Gastrocnemius medialis (tissue), 4 donors: ENCODE measurements at places on chromosomes 4 and X. TPM values are rescaled to one million over a fixed set of nuclear protein-coding genes. Genes with fewer than 3 reads are reported as not detected.

GATA1 gene
- total RNA-seq, result not detected

RS1 gene
- not detected for total RNA-seq

GRK4 gene
- 5.8 TPM for total RNA-seq

ZNF711 gene
- total RNA-seq, result 0.27 TPM

FRMPD4 gene
- total RNA-seq, result not detected

BTK gene
- total RNA-seq, result 1.5 TPM

SHROOM2 gene
- total RNA-seq, result 0.36 TPM

TMEM156 gene
- total RNA-seq, result not detected

LDOC1 gene
- total RNA-seq, result not detected

F9 gene
- total RNA-seq, result 0.46 TPM

CLGN gene
- 0.29 TPM for total RNA-seq

CT45A2 gene
- not detected for total RNA-seq

RHOH gene
- total RNA-seq, result not detected

GLRA3 gene
- total RNA-seq, result not detected

NOX1 gene
- not detected for total RNA-seq

FOXR2 gene
- not detected for total RNA-seq

COL25A1 gene
- total RNA-seq, result 0.27 TPM

DRP2 gene
- total RNA-seq, result 0.10 TPM

DNA sequence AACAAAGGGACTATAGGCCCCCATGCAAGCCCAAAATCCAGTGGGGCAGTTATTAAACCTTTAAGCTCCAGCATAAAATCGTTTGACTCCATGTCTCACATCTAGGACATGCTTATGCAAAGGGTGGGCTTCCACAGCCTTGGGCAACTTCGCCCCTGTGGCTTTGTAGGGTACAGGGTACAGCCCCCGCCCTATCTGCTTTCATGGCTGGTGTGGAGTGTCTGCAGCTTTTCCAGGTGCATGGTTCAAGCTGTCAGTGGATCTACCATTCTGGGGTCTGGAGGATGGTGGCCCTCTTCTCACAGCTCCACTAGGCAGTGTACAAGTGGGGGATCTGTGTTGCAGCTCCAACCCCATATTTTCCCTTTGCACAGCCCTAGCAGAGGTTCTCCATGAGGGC, 559.8 kb upstream of the TECRL start:
- no peak overlapping the region for H3K4me3 ChIP-seq
- H3K36me3 ChIP-seq, result no peaks in the 10 kb centered on the region
- no peak for DNase-seq
- no peaks in the 10 kb centered on the region for H3K4me1 ChIP-seq
- H3K27me3 ChIP-seq, result no peaks in the 10 kb centered on the region
- no peak overlapping the region for H3K27ac ChIP-seq

GRCh38 chrX:2401201-2401589, 99.6 kb downstream of the DHRSX start:
- peak overlapping the region; percentile 28 for H3K4me3 ChIP-seq
- no peaks in the 10 kb centered on the region for H3K27me3 ChIP-seq
- peaks cover 10% of the 10 kb centered on the region for H3K4me1 ChIP-seq
- peak; percentile 79 for DNase-seq
- H3K36me3 ChIP-seq, result no peaks in the 10 kb centered on the region
- peak overlapping the region; percentile 88 for H3K27ac ChIP-seq

DNA sequence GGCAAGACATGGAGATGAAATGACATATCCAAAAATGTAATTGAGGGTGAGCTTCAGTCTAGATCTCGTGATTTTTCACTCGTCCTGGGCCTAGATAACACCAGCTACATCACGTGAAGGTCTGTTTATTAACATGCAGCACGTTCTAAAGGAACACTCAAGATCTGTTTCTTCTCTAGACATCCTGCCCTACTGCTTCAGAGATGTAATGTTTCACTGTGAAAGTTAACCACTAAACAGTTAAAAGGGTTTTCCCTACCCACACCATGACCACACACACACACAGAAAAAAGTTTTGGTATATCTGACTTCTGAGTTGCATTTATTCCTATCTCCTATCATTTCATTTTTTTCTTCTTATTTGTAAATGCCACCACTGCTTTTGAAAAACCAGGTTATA, 52.3 kb upstream of the SMIM31 start:
- H3K27me3 ChIP-seq, result no peaks in the 10 kb centered on the region
- no peak overlapping the region for H3K27ac ChIP-seq
- no peaks in the 10 kb centered on the region for H3K36me3 ChIP-seq
- DNase-seq, result no peak
- H3K4me3 ChIP-seq, result no peak overlapping the region

DNA sequence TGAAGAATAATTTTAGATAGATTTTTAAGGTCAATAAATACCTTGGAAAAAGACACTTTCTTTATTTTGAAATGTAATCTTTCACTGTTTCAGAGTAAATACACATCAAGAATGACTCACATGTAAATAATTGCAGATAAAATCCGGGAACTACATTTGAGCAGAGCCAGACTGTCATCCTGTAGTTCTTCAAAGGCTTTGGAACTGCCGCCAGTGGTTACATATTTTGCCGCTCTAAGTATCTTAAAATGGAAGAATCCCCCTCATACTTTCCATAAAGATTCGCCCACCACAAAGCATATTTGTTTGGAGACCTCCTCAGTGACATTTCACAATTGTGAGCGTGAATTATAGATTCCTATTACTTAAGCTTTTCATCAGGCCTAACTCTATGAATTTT, 607.8 kb upstream of the ZFP42 start:
- no peaks in the 10 kb centered on the region for H3K36me3 ChIP-seq
- H3K27ac ChIP-seq, result no peak overlapping the region
- H3K4me1 ChIP-seq, result no peaks in the 10 kb centered on the region
- H3K4me3 ChIP-seq, result no peak overlapping the region
- H3K27me3 ChIP-seq, result no peaks in the 10 kb centered on the region

- no peaks in the 10 kb centered on the region for H3K4me1 ChIP-seq
- H3K27ac ChIP-seq, result no peak overlapping the region
- peak; percentile 17 for DNase-seq
Observed at GRCh38 chr4:147518846-147519767, 38.2 kb downstream of the EDNRA start.

GRCh38 chrX:42732506-42732905, 45.5 kb downstream of the PPP1R2C start:
- no peaks in the 10 kb centered on the region for H3K36me3 ChIP-seq
- H3K4me3 ChIP-seq, result no peak overlapping the region
- no peak overlapping the region for H3K27ac ChIP-seq
- no peaks in the 10 kb centered on the region for H3K27me3 ChIP-seq
- H3K4me1 ChIP-seq, result no peaks in the 10 kb centered on the region

DNA sequence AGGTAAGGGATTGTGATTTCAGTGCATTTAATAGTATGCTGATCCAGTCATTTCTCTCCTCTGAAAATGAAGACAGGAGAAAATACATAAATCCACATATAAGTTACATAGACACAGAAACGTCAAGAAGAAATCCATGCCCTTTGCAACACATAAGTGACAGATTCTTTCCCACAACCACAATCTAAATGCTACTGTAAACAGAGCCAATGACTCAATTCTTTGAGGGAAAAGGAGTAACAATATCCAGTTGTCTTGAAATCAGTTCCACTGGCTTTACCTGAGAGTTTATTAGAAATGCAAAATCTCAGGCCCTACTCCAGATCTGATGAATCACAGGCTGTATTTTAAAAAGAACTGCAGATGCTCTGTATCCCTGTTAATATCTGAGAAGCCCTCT, 66.4 kb downstream of the ARAP2 start:
- H3K36me3 ChIP-seq, result no peaks in the 10 kb centered on the region
- H3K27ac ChIP-seq, result no peak overlapping the region
- no peaks in the 10 kb centered on the region for H3K27me3 ChIP-seq
- DNase-seq, result no peak
- H3K4me3 ChIP-seq, result no peak overlapping the region

DNA sequence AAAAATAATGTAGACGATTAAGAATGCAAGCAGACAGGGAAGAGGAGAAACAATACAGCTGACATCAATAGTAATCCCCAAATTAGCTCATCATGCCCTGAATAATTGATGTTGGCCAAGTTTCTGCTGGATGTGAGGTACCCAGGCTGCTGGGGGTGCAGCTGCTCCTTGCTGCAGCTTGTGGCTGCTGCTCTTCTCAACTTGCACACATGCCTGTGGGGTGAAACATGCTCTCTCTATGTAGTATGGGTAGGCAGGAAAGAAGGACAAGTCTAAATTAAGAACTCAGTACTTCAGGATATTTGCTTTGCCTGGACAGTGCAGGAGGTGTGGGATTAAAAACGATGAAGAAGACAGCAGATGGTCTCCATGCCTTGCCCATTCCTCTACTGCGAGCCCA, 16.7 kb downstream of the EDA2R start:
- H3K36me3 ChIP-seq, result no peaks in the 10 kb centered on the region
- no peaks in the 10 kb centered on the region for H3K27me3 ChIP-seq
- no peak for DNase-seq
- no peaks in the 10 kb centered on the region for H3K4me1 ChIP-seq
- no peak overlapping the region for H3K27ac ChIP-seq

- H3K36me3 ChIP-seq, result no peaks in the 10 kb centered on the region
- no peaks in the 10 kb centered on the region for H3K4me1 ChIP-seq
Observed at GRCh38 chrX:46636223-46636622, 62.7 kb downstream of the CHST7 start.

GRCh38 chr4:107243141-107243781, 207.1 kb upstream of the DKK2 start:
- H3K4me3 ChIP-seq, result no peak overlapping the region
- H3K4me1 ChIP-seq, result peaks cover 6% of the 10 kb centered on the region
- DNase-seq, result no peak
- no peaks in the 10 kb centered on the region for H3K36me3 ChIP-seq
- H3K27me3 ChIP-seq, result no peaks in the 10 kb centered on the region

GRCh38 chr4:105520819-105521790, 31.3 kb upstream of the ARHGEF38 start:
- no peak for DNase-seq
- H3K27ac ChIP-seq, result no peak overlapping the region
- H3K4me3 ChIP-seq, result no peak overlapping the region
- H3K36me3 ChIP-seq, result no peaks in the 10 kb centered on the region

- peaks cover 6% of the 10 kb centered on the region for H3K27me3 ChIP-seq
- no peaks in the 10 kb centered on the region for H3K36me3 ChIP-seq
- no peaks in the 10 kb centered on the region for H3K4me1 ChIP-seq
- no peak for DNase-seq
Observed at GRCh38 chr4:1610791-1611500, 73.2 kb downstream of the FAM53A start.

DNA sequence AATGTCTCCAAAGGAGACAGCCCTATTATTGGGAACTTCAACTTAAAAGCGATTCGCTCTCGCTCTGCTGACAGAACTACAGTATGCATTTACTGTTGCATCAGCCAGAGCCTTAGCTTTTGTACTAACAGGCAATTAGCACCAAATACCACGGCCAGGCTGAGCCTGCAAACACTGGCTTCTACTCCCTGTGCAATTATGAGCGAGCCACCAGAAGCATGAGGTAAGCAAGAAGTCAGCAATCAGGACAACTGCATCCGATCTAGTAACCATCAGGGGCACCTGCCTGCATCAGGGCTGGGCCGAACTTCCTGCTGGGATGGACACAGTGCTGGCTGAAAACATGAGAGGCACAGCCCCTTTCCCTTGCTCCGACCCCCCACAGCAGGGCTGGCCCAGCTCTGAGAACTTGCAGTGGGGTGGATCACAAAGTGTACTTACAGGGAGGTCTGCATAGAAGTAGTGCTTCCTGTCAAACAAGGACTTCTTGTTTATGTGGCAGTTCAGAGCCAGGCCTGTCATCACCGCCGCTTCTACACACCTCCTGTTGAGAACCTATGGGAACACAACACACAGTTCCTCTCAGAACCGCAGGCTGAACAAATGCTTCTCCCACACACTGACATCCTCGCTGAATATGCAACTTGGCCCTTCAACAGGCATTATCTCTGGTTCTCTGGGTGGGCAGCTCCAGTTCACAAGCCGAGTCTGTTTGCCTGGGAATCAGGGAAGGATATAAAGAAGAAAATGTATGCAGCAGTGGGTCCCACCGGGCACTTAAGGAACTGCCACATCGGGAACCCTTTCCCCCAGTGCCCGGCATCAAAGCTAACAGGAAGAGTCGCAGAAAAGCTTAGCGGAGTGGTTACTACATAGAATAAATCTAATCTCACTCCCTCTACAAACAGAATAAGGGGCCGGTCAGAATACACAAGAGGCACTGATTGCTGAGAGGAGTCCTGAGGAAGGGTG, 41.5 kb downstream of the GATB start:
- no peak overlapping the region for H3K4me3 ChIP-seq
- no peaks in the 10 kb centered on the region for H3K27me3 ChIP-seq
- H3K27ac ChIP-seq, result no peak overlapping the region
- no peaks in the 10 kb centered on the region for H3K4me1 ChIP-seq
- DNase-seq, result no peak

DNA sequence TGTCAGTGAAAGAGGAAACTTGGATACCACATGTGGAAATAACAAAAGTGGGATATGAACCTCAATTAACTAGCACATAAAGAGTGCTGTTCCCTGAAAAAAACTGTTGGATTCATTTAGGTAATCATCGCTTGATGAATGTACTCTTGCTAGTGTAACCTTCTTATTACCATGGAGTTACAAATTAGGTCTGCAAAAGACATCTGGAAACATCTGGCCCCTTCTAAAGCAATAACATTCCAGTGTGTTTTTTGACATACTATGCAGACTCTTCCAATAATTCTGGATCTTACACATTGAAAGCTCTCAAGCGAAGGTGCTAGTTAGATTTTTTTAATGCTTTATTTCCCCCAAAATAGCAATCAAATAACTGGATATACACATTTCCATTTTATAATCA, 134.6 kb downstream of the ATP10D start:
- no peak overlapping the region for H3K27ac ChIP-seq
- H3K36me3 ChIP-seq, result no peaks in the 10 kb centered on the region
- no peak overlapping the region for H3K4me3 ChIP-seq
- no peak for DNase-seq

- DNase-seq, result no peak
- no peak overlapping the region for H3K27ac ChIP-seq
- no peaks in the 10 kb centered on the region for H3K4me1 ChIP-seq
- no peaks in the 10 kb centered on the region for H3K36me3 ChIP-seq
- H3K27me3 ChIP-seq, result no peaks in the 10 kb centered on the region
Observed at GRCh38 chr4:6619466-6620255, 20.8 kb upstream of the MRFAP1 start.

GRCh38 chr4:106614441-106614840, 245.9 kb upstream of the GIMD1 start:
- DNase-seq, result no peak
- H3K27ac ChIP-seq, result no peak overlapping the region
- H3K4me3 ChIP-seq, result no peak overlapping the region
- H3K4me1 ChIP-seq, result no peaks in the 10 kb centered on the region
- no peaks in the 10 kb centered on the region for H3K36me3 ChIP-seq

DNA sequence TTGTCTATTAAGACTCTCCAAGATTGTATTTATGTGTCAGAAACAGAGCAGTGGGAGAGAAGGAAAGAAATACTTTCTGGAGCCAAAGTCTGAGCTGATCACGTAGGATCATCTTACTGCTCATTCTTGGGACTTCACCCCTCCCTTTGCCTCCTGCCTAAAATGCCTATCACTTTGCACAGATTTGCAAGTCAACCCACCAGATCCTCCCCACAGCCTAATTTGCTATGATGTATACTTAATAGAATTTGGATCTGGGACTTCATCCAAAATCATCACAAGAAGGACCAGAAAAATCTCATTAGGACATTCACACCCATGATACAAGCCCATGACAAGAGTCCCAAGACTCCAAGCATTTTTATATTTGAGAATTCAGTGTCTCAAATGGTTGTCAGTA, 290.2 kb downstream of the FBXW7 start:
- H3K27me3 ChIP-seq, result no peaks in the 10 kb centered on the region
- no peaks in the 10 kb centered on the region for H3K4me1 ChIP-seq
- H3K27ac ChIP-seq, result no peak overlapping the region
- H3K4me3 ChIP-seq, result no peak overlapping the region
- no peaks in the 10 kb centered on the region for H3K36me3 ChIP-seq
